ENCODE measurements at places on chromosomes 2 and 18. TPM values are rescaled to one million over a fixed set of nuclear protein-coding genes. Genes with fewer than 3 reads are reported as not detected.

DNA sequence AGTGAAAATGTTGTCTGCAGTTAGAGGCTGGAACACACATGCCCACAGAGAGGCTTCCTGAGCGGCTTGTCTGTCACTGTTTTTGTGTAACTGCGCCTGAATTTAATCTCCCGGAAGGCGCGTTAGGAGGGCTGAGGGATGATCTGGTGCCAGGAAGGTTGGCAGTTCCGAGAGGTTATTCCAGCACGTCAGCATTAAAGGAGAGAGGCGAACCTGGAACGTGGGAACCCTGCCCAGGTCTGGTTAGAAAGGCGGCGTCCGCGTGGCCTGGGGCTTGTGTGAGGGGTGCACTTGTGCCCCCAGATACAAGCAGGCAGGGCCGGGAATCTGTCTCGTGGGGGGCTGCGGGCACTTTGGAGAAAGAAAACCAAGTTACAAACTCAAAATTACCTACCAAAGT is 75.3 kb downstream of the NFATC1 start:
- no peak for DNase-seq

GRCh38 chr2:216113572-216113971 is 4.4 kb downstream of the XRCC5 start:
- DNase-seq, result no peak

The XDH gene
- 0.10 TPM for polyA plus RNA-seq

The TDRD15 gene
- polyA plus RNA-seq, result not detected

The ANKRD23 gene
- 4.7 TPM for polyA plus RNA-seq

- DNase-seq, result no peak
Measured at GRCh38 chr2:152449578-152449977, 114.6 kb downstream of the FMNL2 start.

DNA sequence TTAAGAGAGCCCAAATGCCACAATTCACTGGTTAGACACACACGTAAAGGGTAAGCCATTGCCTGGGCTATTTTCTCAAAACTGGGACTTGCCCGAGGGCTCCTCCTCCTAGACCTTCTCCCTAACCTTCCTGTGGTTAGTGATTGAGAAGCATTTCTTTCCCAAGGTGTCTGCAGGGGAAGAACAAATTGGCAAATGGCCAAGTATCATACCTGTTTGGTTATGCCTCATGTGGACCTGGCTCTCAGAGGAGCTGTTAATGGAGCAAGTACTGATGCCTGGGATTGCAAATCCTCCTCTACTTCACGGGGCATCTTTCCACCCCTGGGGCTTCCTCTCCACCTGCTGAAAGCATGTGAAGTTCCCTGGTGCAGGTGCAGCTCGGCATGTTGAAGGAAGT is 187.5 kb upstream of the CYRIA start:
- DNase-seq, result no peak

The NAT8 gene
- 1.1 TPM for polyA plus RNA-seq
